ENCODE measurements at places on chromosomes 1 and 21.

DNA sequence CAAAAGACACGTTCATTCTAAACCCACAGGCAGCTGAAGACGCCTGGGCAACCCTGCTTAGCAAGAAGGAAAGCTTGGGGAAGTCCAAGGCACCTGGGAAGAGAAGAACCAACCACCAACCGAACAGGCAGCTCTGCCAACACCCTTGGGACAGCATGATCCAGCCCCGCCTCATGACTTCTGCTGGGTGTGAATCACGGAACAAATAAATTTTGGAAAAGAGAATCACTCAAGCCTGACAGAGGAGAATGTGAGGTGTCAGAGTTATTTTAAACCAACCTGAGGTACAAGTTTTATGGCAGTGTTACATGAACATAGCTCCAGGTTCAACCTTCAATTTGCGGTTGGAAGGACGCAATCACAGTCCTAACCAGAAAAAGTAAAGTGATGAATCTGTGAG lies 10.0 kb upstream of the PADI4 start:
- no peak for DNase-seq

- DNase-seq: no peak
Observed at GRCh38 chr21:44349416-44349846, 4.0 kb upstream of the TRPM2 start.

DNA sequence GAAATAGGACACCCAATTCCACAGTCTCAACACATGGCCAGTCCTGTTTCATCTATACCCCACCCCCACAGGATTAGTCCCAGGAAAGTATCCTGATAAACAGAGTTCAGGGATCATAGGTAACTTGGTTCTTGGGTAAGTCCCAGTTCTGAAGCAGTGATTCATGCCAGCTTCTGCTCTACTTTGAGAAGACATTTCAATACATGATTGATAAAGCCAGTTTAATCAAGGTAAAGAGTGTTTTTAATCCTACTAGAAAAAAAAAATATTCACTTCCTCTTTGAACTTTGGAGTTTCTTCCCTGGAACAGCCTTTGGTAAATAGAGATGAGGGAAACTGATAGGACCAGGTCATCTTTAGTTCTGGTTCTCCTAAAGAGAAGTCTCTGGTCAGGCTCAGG lies 142.4 kb downstream of the TLR5 start:
- no peak for DNase-seq

DNA sequence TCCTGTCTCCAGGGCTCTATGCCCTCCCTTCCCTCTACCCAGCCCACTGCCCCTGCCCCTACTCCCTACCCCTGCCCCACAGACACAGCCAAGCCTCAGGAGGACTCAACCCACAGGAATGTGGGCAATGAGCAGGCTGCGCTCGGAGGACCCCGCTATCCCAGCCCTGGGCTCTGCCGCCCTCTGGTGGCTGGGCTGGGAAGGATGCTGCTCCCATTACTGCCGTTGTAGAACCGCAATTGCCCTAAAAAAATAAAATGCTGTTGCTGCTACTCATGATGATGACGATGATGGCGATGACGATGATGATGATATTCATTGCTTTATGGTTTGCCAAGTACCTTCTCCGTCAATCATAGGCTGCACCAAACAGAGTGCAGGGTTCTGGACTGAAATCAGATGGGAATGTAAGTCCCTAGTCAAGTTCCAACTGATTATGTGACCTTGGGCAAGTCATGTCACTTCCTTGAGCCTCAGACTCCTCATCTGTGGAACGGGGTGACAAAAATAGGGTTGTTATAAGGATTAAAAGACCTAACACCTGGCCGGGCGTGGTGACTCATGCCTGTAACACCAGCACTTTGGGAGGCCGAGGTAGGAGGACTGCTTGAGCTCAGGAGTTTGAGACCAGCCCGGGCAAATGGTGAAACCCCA lies 24.6 kb downstream of the ARHGEF19 start:
- peak; percentile 80 for DNase-seq

GRCh38 chr1:55179177-55179835 lies 35.9 kb downstream of the USP24 start:
- DNase-seq: peak; percentile 90

- no peak for DNase-seq
Observed at GRCh38 chr1:36987276-36987675, 47.0 kb downstream of the GRIK3 start.

DNA sequence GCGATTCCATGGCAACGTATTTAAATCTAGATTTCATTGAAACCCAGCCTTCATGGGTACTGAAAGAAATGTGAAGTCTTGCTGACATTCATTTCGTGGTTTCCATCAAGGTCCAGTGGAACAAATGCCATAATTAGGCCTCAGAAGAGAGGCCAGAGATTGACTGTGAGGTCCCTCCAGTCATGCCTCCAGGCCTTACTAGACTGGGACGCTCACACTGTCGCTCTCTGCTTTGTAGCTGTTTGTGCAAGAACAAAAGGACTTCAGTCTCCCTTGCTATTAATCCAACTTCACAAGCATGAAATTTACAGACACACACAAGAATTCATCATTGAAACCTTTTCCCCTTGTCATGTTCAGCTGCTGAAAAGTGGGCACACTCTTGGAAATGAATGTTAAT lies 180.4 kb upstream of the FOXD3 start:
- DNase-seq: no peak

- DNase-seq: no peak
Observed at GRCh38 chr1:117589544-117589943, 16.3 kb upstream of the TENT5C start.

- DNase-seq: peak; percentile 64
Observed at GRCh38 chr21:35333831-35334618, 284.9 kb upstream of the RUNX1 start.

DNA sequence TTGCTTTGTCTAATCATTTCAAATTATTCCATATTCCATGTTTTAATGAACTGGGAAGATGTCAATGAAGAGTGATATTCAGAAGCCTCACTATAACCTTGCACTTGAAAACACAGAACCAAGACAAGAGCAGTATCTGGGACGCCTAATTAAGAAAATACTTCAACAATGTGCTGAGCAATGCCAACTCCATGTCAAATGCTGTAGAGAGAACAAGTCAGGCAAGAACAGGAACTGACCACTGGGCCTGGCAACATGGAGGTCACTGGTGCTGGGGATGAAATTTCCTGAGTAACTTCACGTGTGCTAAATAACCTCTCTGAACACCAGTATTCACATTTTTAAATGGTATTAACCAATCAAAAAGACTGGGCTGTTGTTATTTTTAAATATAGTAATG lies 22.8 kb downstream of the HEATR1 start:
- no peak for DNase-seq

DNA sequence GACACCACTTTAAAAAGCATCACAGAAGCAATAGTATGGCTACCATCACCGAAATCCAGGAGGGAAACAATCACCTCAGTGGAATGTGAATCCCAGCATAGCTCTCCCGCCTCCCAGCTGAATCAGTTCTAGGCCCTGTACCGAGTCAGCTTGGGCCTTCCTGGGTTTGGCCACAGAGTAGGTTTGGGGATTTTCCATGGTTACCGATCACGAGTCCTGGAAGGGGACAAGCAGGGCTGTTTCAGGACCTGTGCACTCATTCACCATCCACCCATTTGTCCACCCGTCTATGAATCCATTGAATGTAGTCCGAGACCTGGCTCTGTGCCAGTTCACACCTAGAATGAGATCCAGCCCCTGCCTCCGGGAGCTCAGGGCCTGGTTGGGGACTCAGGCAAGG lies 94.2 kb downstream of the ARHGEF10L start:
- DNase-seq: no peak

Measured in hematopoietic multipotent progenitor cell treated with erythropoietin and hydrocortisone succinate and interleukin-3 and kit ligand, for 6 days (in vitro differentiated cells).